ENCODE measurements at places on chromosomes 3 and 15.

GRCh38 chr3:148648685-148649352 is 48.9 kb upstream of the AGTR1 start:
- no peak for DNase-seq

GRCh38 chr15:77409259-77410156 is 10.4 kb downstream of the PEAK1 start:
- DNase-seq = peak; percentile 18

DNA sequence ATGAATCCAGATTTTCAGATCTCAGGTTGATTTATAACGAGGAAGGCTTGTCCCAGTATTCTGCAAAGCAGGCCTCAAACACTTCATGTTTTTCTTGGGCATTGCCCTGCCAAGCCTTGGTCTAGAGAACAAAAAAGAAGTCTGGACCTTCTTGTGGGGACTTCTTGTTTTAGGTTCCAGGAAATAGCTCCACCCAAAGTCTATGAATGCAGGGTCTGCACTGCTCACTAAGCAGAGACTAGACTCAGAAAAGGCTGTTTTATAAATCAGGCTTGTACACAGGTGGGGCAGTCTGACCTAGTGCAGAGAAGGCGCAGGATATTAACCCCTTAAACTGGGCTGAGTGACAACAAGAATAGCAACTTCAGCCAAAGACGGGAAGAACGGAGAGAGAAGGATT is 44.3 kb downstream of the GLB1 start:
- DNase-seq = no peak

GRCh38 chr3:11001020-11001657 is 8.6 kb downstream of the SLC6A1 start:
- DNase-seq = no peak

- peak; percentile 57 for DNase-seq
These were observed 162.5 kb upstream of the CHRNA7 start for GRCh38 chr15:31867536-31868442.

- DNase-seq = no peak
These were observed 51.3 kb downstream of the TPRG1 start for GRCh38 chr3:189222927-189223636.

GRCh38 chr3:74613060-74613459 is 1.4 kb downstream of the CNTN3 start:
- no peak for DNase-seq

DNA sequence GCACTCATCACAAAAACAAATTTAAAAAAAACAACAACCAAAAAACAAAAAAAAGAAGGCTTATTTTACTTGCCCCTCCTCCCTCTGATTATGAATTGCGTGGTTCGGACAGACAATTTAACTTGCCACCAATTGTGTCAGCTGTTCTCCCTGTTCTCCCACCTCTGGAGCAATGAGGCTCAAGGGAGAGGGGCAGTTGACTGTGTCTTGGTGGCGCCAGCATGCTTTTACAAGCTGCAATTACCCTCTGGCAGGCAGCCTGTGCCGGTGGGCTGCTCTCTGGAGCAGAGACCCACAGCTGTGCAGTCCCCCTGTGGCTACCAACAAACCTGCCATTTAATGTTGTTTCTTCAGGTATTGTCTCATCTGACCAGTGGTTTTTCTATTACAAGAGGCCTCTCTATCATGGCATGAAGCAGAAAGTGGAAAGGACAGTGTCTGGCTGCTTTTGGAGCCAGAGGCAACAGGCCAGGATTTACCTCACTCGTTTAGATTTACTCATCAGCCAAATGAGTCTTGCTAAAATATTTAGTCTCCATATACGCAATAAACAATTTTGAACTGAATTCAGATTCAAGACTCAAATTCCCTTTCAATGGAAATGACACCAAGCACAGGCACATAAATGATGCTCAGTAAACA is 192.0 kb upstream of the TPRG1 start:
- DNase-seq = no peak

GRCh38 chr15:78402061-78402610 is 35.9 kb upstream of the IREB2 start:
- DNase-seq = no peak

DNA sequence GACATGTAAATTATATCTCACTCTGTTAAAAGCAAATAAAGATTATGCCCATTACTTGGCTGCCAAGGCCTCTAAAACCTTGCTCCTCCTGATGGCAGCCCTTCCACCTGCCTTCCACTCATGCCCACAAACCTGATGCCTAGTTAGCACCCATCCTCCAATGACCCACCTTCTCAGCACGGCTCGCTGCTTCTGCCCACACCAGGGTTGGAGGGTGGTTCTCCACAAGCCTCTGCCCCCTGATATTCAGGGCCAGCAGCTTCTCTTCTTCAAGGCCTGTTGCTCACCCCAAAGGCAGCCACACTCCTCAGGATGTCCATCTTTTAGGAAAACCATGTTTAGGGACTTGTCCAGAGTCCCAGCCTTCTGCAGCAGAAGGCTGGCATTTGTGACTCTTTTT is 263.4 kb upstream of the TLE3 start:
- DNase-seq = no peak

DNA sequence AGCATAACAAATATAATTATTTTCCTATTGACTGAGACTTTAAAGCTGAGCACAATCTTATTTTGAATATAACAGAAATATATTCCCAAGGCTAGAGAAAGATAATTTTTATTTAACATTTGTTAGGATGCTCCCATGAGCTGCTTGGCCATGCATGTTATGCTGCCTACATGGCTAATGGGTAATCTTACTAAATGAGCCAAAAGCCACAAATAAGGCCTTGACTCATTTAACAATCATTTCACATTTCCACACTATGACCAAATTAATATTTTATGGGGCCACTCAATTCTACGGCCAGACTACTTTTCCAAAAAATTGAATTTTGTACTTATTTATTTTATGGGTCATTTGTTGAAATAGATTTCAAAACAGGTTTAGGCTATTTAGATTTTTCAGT is 141.7 kb downstream of the MEIS2 start:
- DNase-seq = no peak

- peak; percentile 3 for DNase-seq
These were observed 230.7 kb downstream of the BBX start for GRCh38 chr3:107753494-107753893.

GRCh38 chr3:45646051-45646585 is 43.1 kb upstream of the SACM1L start:
- no peak for DNase-seq

DNA sequence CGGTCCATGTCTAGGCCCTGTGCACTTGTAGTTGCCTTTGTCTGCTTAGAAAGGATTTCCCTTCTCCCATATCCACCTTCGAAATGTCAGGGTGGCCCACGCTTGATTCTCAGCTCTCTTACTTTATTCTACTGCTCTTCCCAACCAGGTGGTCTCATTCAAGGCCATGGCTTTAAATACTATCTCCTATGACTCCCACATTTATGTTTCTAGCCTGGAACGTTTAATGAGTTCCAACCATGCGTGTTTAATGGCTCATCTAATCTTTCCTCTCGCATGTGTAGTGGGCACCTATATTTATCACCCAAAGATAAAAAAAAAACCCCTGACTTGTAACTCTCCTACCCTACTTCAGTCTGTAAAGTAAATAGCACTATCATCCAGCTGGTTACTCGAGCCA is 727.2 kb upstream of the CFAP20DC start:
- no peak for DNase-seq

DNA sequence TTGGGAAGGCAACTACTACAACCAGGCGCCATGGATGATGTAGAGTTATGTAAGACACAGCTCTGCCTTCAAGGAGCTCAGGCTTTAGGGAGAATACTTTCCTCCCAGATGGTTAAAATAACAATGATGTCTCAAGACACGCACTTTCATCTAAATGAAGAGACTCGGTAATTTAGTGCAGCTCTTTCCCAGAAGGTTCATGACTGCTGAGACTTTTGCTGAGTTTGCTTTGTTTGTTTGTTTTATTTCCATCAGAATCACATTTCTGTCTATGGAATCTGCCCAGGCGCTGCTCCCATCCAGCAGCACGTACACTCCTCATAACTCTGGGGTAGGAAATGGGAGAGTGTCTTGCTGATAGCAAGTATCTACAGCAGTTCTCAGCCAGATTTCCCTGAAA is 33.9 kb upstream of the MEX3B start:
- no peak for DNase-seq

GRCh38 chr15:88399021-88399685 is 68.0 kb downstream of the MRPL46 start:
- no peak for DNase-seq

DNA sequence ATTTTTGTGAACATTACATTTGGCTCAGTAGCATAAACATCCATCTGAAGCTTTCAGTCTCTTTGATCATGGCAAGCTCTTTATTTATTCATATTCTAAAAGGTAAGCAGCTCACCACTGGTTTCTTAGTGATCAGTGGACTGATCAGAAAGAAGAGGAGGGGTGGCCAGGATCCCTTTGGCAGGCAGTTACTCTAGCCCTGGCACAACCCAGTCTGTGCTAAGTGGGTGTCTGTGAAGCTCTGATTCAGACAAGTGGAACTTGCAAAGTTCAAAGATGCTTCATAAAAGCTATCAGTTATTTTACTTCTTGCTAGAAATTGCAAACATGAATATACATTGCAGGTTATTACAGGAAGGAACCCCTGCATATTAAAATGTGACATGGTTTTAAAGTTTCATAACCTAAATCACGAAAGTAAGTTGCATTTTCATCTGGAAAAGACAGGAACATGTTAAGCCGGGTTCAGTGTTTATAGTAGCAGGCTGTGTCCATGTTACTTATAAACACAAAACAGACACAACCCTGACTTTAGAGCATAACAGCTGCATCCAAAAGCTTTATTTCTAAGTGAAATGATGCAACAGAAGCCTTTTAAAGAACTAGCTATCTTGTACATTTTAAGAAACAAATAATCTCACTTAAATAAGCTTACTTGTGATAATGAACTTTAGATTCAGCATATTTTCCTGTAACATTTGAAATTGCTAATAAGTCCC is 785.3 kb downstream of the MCTP2 start:
- DNase-seq = no peak

DNA sequence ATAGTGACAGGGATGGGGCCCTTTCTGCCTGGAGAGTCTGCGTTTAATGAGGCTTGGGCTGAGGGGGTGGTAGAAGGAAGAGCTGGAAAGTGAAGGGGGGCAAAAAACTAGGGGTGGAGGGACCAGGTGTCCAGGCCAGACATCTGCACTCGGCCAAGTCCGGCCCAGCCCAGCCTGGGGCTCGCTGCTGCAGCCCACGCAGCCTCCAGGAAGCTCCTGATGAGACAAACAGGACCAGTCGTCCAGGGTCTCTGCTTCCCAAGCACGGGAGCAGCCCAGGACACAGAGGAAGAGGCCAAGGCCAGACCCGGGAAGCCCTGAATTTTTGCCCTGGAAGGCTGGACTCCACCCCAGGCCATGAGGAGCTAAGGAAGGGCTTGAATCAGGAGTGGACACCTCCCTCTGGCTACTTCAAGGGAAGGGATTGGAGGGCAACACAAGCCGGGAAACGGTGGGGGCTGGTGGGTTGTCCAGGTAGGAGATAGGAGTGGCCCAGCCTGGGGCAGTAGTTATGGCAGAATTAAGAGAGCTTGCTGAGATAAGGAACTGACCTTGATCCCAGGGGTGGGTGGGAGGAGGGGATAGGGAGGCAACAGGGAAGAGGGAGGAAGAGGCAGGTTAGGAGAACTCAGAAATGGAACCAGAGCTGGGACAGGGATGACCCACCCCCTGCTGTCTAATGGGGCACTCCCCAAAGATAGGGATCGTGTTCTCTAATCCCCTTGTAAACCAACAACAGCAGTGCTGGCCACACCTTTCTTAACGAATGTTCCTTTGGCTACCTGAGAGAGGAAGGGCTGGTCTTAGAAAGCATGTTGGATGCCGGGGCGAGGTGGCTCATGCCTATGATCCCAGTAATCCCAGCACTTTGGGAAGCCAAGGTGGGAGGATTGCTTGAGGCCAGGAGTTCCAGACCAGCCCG is 89.5 kb downstream of the ANP32A start:
- DNase-seq = no peak

GRCh38 chr15:74302821-74303359 is 64.6 kb downstream of the CYP11A1 start:
- peak; percentile 15 for DNase-seq

GRCh38 chr3:70554170-70554569 is 241.7 kb upstream of the MDFIC2 start:
- DNase-seq = no peak

DNA sequence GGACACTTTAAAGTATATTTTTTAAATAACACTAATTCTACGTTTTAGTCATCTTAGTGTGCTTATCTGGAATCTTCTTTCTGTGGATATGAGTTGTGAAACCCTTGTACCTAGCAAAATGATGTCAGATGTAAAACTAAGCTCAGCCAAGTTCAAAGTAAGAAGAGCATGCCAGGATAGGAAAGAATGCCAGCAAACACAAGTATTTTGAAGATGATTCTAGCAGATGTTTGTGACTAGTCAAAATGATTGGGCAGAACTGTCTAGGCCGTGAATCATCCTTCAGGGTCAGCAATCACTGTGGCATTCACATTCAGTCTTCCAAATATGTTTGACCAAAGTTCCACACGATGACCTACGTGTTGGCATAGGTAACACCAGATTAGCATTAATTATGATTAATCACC is 5.4 kb upstream of the PLOD2 start:
- no peak for DNase-seq

GRCh38 chr15:48423342-48423741 is 92.1 kb downstream of the DUT start:
- no peak for DNase-seq

- DNase-seq = no peak
These were observed 78.2 kb downstream of the CMSS1 start for GRCh38 chr3:99895703-99896441.

GRCh38 chr15:50137330-50137761 is 18.3 kb upstream of the ATP8B4 start:
- no peak for DNase-seq

GRCh38 chr3:14900881-14901873 is 46.2 kb upstream of the NR2C2 start:
- no peak for DNase-seq

DNA sequence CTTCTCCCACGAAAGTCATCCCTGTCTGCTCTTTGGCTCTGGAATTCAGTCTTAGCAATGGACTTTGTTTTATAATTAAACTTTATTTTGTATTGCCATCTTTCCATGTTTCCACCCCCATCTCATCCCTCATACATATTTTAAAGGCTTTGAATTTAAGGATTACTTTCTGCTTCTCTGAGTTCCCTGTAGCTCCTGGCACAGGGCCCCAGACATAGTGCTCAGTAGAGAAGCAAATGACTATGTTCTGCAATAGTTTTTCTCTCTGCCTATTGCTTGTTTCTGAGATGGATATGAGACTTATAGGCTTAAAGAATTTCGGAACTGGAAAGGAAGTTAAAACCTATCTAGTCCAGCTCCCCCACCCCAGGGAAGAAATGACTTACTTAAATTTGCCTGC is 197.0 kb downstream of the LPP start:
- no peak for DNase-seq

- DNase-seq = no peak
These were observed 461.5 kb upstream of the PPP2R3A start for GRCh38 chr3:135503760-135504686.

All from CD4-positive, alpha-beta T cell treated with Interleukin-15 for 4 hours (primary cell).